ENCODE measurements at places on chromosomes 16 and 17.

GRCh38 chr16:46739934-46740333 lies 8.2 kb downstream of the MYLK3 start:
- no peak for DNase-seq

- DNase-seq, result no peak
Observed at GRCh38 chr16:58684001-58684353, 593 bp downstream of the SLC38A7 start.

GRCh38 chr17:8563981-8564602 lies 66.4 kb downstream of the MYH10 start:
- DNase-seq, result no peak

GRCh38 chr17:68457168-68457538 lies at the start of gene WIPI1:
Gene WIPI1, minus strand, starts transcription at chr17:68457496. Its CDS starts 75 bp downstream, at chr17:68457421.
- no peak for DNase-seq

GRCh38 chr17:80812362-80813088 lies 179.1 kb upstream of the CHMP6 start:
- no peak for DNase-seq

- no peak for DNase-seq
Observed at GRCh38 chr17:79737922-79738578, 7.3 kb downstream of the ENPP7 start.
